ENCODE measurements at places on chromosomes 12 and 14.

DNA sequence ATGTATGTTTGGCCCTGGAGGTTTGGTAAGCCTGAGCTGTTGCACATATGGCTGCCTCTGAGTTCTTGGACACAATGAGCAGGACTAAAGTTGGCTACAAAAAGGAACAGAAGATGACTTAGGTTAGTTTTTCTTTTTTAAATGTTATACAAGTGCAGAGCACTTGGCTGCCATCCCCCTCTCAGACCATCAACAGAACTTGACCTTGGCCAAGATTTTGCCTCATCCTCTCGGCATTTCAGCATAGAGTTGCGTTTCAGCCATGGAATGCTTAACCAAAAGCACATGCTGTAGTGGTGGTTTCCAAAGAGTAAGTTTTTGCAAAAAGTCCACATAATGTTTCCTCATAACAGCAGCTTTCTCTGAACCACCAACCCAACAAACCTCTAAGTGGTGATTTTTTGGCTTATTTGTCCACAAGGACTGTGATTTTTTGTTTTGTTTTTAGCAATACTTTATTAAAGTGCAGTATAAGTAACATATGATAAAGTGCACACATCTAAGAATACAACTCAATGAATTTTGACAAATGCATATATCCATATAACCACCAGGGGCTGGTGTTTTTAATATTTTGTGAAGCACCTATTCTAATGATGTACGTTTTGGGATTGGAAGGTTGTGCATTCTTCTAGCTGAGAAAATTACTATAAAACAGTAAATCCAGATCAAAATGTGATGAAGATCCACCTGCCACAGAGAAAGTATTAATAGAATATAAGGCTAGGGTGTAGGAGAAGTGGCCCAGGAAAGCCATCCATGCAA lies 12.1 kb upstream of the GALNT16 start:
- no peak for DNase-seq

DNA sequence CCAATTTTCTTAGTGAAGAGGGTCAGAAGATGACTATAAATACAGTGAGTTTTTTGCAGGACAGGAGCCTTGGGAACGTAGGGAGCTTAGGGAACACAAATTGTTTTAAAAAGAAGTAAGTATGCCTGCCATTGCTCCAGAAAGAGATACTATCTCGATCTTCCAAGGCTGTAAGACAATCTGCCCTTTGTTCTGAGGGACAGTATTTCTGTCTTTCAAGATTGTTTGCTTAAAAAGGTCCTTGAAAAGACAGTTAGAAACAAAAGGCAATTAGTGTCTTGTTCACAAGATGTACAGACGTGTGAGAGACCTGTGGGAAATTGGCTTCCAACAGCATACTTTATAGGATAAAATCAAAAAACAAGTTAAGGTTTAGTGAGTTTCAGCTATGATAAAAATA lies 321.2 kb upstream of the FAR2 start:
- no peak for DNase-seq

- no peak for DNase-seq
Observed at GRCh38 chr12:42918443-42918842, 328.9 kb upstream of the PRICKLE1 start.

DNA sequence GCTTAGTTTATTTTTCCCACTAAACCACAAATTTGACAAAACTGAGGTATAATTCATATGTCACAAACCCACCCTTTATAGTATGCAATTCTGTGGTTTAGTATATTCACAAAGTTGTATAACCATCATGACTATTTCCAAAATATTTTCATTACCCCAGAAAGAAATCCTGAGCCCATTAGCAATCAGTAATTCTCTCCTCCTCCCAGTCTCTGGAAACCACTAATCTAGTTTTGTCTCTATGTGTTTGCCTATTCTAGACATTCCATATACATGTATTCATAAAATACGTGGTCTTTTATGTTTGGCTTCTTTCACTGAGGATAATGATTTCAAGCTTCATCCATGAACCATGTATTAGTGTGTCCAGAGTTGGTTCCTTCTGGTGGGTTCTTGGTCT lies 267.6 kb downstream of the AEBP2 start:
- DNase-seq: no peak

- no peak for DNase-seq
Observed at GRCh38 chr12:82523996-82524395, 162.7 kb upstream of the TMTC2 start.

DNA sequence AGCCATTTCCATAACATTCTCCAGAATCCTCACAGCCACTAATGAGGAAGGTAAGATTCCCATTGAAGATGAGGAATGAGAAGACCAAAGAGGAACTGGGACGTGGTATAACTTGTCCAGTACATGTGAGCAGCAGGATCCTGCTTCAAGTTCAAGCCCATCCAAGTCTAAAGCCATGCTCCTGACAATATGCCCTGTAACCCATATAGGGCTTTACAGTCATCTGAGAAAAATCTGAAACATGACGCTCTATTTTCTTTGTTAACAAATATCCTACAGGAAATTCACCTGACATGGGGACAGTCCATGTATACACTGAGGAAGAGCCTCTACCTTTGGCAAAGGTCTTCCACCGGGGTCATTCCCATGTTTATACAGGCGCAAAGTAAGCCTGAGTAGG lies 3.1 kb upstream of the ACTR6 start:
- DNase-seq: no peak

DNA sequence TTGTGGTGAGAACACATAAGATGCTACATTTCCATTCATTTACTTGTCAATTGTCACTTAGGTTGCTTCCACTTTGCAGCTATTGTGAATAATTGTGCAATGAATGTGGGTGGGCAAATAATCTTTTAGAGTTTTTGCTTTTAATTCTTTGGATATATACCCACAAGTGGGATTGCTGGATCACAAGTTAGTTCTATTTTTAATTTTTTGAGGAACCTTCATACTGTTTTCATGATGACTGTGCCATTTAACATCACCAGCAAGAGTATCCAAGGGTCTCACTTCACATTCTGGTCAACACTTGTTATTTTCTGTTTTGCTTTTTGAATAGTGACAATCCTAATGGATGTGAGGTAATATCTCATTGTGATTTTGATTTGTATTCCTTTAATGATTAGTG lies 10.5 kb downstream of the CLEC6A start:
- DNase-seq: no peak

DNA sequence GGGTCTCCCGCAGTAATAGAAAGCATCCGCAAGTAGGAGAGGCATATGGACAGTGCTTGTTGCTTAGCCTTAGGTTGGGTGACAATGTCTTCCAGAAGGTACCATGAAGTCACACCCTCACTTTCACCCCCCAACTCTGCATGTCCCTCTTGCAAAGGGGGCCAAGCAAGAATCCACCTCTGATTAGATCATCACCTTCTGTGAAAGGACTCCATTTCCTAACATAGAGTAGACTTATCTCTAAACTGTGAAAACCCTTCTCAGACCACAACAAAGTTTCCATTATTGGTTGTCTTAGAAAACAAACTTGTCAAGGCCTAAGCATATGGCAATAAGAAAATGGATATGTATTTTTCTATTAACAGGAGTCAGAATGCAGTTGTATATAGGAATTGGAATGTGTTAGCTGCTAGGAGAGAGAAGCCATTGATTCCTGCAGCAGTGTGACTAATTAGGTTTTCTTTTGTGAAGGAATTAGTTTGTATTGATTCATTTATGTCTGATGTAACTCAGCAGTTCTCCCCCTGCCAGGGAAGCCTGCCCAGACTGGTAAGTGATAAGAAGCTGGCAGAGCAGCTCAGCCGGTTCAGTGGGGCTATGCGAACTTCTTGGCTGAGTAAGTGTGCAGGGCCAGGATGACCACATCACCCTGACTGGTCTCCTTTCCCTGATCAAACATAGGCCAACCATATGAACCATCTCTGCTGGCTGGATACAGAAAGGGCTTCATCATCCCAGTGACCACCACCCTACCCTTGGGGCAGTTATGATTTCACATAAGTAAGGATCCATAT lies 107.3 kb upstream of the CCDC196 start:
- no peak for DNase-seq

DNA sequence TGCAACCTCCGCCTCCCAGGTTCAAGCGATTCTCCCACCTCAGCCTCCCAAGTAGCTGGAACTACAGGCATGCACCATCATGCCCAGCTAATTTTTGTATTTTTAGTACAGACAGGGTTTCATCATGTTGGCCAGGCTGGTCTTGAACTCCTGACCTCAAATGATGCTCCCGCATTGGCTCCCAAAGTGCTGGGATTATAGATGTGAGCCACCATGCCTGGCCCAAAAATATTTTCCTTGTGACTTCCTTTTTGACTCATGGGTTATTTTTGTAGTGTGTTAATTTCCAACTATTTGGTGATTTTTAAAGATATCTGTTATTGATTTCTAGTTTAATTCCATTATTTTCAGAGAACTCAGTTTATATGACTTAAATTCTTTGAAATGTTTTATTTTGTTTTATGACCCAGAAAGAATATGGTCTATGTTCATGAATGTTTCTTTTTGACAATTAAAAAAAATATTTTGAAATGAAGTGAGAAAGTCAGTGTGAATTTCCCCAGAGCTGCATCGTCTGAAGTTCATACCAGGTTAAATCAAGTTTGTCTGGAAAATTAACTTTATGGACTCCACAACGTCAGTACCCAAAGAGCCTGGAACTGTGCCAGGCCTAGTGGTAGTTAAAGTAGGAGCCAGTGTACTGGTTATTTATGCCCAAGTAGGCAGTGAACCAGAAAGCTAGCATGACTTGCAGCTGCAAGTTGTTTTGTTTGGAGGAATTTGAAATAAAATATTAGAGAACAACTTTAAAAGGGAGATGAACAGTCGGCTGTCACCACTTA lies 2.8 kb upstream of the CDKL1 start:
- peak; percentile 74 for DNase-seq

- DNase-seq: peak; percentile 60
Observed at GRCh38 chr14:22979748-22980392, 2.5 kb downstream of the AJUBA start.

DNA sequence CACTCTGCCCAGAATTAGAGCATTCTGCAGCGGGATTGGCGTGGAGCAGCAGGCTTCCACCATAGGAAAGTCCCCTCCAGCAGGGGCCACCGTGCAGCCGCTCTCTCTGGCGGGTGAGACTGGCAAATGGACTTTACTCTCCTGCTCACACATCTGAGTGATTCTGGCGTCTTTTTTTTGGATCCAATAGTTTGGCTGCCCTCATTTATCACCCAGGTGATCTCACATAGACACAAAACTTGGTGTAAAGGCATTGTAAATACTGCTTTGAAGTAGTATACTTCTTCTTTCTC lies 130.3 kb downstream of the TGFB3 start:
- DNase-seq: no peak

- DNase-seq: no peak
Observed at GRCh38 chr12:94769047-94769420, 118.7 kb upstream of the TMCC3 start.

- no peak for DNase-seq
Observed at GRCh38 chr14:62062645-62063044, 300.4 kb downstream of the SNAPC1 start.

All from M059J (cell line).